ENCODE measurements at places on chromosomes 3 and 15. TPM values are rescaled to one million over a fixed set of nuclear protein-coding genes. Genes with fewer than 3 reads are reported as not detected.

The ATP8B4 gene
- polyA plus RNA-seq = 7.3 TPM

The GRAMD1C gene
- polyA plus RNA-seq = 2.8 TPM

The EPHB1 gene
- polyA plus RNA-seq = 0.49 TPM

The IQCF5 gene
- not detected for polyA plus RNA-seq

The LIPC gene
- polyA plus RNA-seq = 0.56 TPM

The TERB2 gene
- polyA plus RNA-seq = not detected

The ZPLD1 gene
- 0.03 TPM for polyA plus RNA-seq

The KCNMB3 gene
- polyA plus RNA-seq = 3.0 TPM

The SPINT1 gene
- polyA plus RNA-seq = 0.67 TPM

Data from adipose tissue (tissue), 3 donors.